ENCODE measurements at places on chromosomes 3 and 15.

DNA sequence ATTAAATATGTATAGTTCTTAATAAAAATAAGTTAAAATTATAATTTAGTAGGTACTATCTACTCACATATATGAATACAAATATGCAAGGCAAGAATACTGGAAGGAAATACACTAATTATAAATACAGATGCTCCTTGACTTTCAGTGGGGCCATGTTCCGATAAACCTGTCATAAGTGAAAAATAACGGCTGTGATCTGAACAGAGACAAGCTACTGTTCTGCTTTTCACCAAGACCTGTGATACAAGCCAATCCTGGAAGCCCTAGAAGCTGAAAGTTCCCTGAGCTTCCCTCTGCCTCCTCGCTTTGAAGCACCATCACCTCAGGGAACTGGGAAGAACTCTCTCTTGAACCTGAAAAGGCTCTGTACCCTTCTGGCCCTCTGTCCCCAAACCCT is 55.4 kb downstream of the SLC12A8 start:
- DNase-seq: no peak

GRCh38 chr3:186609247-186609868 is 3.5 kb upstream of the AHSG start:
- DNase-seq: no peak

GRCh38 chr3:129837065-129837642 is 56.4 kb downstream of the TMCC1 start:
- DNase-seq: peak; percentile 39

DNA sequence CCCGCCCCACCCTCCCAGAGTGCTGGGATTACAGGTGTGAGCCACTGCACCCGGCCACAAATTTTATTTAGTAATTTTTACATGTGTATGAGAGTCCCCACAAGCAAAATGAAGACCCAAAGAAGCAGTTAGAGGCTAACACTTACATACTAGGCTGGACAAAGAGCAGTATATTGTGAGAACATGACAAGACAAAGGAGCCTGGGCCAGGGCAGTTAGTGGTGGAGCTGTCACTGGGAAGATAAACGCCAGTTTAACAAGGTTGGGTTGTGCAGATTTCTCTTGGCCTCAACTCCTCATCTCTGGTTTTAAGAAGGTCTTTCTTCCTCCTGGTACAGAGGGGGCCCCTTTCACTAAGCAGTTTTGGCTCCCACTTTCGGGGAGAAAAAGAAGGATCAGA is 19.9 kb upstream of the FAM174B start:
- no peak for DNase-seq

DNA sequence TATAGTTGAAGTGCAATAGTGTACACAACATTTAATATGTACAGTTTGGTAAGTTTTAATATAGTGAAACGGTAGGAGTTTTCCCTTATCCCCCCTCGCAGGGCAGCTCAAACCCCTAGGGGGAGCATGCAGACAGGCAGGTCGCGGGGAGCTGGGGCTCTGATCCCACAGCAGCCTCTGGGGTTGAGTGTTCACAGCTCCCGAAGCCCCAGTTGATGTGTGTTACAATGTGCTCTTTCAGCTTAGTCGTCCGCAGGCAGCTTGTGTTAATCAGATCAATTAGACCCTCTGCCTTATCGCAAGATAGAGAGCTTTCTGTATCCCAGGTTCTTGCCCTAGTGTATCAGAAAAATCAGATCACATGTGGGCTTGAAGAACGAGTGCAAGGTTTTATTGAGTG is 143.1 kb upstream of the CHRNA7 start:
- no peak for DNase-seq

GRCh38 chr3:188526057-188526456 is 372.1 kb downstream of the LPP start:
- peak; percentile 14 for DNase-seq

DNA sequence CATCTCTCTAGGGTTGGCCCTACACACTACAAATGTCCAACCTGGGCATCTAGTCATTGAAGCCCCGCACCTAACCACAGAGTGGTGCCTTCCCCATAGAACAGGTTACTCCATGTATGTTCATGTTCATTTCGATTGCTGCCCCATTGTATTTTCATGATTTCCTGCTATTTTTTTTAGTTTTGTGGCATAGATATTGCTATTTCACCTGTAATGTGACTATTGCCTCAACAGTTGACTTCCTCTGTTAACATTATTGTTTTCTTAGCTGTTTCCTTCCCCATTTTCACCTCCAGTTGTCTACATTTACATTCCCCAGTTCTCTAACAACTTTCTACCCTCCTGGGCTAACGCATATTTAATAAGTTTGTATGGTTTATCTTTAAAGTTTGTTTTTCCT is 137.7 kb upstream of the RBMS3 start:
- no peak for DNase-seq

DNA sequence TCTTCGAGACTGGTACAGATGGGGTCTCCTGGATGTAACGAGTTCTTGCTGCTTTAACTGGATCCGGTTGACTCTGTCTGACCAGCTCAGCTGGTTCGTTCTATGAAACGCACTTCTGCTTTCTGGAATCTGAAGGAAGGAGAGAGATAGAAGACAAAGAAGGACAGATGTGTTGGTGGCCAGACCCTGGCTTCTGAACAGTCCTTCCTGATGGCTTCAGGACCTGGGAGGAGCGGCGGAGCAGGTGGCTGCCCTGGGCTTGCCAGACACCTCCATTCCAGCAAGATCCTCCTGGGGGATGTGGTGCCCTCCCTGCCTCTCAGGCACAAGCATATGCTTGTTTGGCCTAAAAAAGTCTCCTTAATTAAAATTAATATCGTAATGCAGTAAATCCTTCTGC is 99.9 kb downstream of the APBA2 start:
- DNase-seq: no peak
